T-helper 2 cell treated with Interferon-gamma antibody and Interleukin-4, amounts not matched to agents 5 μg/mL and 100 μg/mL, for 36 hours (primary cell): ENCODE measurements at places on chromosomes 16 and 17.
A peak's percentile ranks its signal among the peaks of the same experiment; 100 is the strongest.

DNA sequence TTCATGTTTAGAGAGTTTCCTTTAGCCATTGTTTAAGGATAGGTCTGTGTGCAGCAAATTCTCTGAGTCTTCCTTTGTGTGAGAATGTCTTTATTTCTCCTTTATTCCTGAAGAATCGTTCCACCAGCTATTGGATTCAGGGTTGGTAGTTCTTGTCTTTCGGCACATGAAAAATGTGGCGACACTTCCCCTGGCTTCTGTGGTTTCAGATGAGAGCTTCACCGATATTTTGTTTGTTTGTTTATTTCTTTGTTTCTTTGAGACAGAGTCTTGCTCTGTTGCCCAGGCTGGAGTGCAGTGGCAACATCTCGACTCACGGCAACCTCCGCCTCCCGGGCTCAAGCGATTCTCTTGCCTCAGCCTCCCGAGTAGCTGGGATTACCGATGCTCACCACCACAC lies 18.6 kb downstream of the MPO start:
- no peak overlapping the region for H3K4me3 ChIP-seq
- no peaks in the 10 kb centered on the region for H3K4me1 ChIP-seq
- peaks cover 75% of the 10 kb centered on the region for H3K27me3 ChIP-seq
- no peak overlapping the region for H3K27ac ChIP-seq
- no peaks in the 10 kb centered on the region for H3K36me3 ChIP-seq

DNA sequence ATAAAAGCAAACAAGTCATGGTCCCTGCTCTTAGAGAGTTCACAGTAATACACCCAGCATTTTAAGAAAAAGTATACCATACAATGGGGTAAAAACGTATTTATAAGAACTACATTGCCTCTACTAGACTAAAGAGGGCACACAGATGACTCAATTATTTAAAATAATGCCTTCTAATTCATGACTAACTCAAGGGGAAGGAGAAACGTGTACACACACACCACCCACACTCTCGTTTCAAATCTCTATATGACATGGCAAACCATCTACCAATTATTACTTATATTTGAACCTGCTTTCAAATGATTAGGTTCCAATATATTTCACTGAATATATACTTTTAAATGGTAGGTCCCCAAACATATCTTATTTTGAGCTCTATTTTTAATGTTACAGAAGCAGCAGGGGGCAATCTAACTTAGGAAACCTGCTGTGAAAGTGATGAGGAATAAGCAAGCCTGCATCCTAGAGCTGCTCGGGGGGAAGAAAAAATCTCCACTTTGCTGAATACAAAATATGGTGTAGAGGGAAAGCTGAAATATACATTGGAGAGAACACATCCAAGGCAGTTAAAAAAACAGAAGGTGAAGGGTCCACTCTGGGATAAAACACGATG lies 232.4 kb upstream of the PSMD7 start:
- H3K4me1 ChIP-seq: no peaks in the 10 kb centered on the region
- no peak for DNase-seq
- H3K27ac ChIP-seq: no peak overlapping the region
- no peak overlapping the region for H3K4me3 ChIP-seq
- H3K27me3 ChIP-seq: peaks cover 17% of the 10 kb centered on the region

GRCh38 chr16:12573300-12573699 lies 230.4 kb downstream of the CPPED1 start:
- H3K27me3 ChIP-seq: no peaks in the 10 kb centered on the region
- DNase-seq: no peak
- H3K27ac ChIP-seq: no peak overlapping the region
- H3K36me3 ChIP-seq: peaks cover 7% of the 10 kb centered on the region
- H3K4me3 ChIP-seq: no peak overlapping the region
- H3K4me1 ChIP-seq: peaks cover 7% of the 10 kb centered on the region

DNA sequence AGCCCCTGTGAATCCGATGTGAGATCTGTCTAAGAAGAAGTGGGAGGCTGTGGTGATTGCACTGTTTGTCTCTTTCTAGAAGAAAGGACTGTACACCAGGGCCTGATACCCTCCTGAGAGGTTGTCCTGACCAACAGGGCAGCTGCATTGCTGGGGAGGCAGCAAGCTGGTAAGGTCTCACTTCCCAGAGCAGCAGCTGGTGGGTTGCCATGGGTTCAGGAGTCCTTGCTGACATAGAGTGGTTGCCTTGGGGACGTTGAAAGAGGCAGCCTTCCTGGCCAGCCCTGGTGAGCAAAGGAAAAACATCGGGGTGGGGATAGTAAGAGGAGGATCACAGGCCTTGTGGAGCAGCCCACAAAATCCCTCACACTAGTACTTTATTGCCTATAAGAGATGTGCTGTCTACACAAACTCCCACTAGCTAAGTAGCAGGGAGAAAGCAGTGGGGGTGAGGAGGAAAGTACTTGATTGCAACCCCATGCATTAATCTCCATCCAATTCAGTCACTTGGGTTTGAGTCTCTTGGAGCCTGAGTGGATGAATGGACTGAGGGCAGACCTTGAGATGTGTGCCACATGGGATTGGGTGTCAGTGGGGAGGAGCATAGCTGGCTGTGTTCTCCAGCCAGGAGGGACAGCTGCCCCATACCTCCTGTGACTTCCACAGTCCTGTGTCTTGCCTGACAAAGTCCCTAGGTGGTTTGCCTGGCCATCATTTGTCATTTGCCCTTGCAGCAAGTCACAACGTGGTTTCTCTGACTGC lies 143.8 kb upstream of the RPL38 start:
- no peak for DNase-seq
- no peak overlapping the region for H3K4me3 ChIP-seq
- H3K27ac ChIP-seq: no peak overlapping the region
- H3K27me3 ChIP-seq: peaks cover 8% of the 10 kb centered on the region
- no peaks in the 10 kb centered on the region for H3K4me1 ChIP-seq

- H3K27ac ChIP-seq: no peak overlapping the region
- peaks cover 11% of the 10 kb centered on the region for H3K27me3 ChIP-seq
- no peaks in the 10 kb centered on the region for H3K4me1 ChIP-seq
- no peaks in the 10 kb centered on the region for H3K36me3 ChIP-seq
These were observed 124.4 kb downstream of the SPECC1 start for GRCh38 chr17:20133517-20133916.

GRCh38 chr17:82443465-82444283 lies 6.9 kb downstream of the CYBC1 start:
- H3K27ac ChIP-seq: no peak overlapping the region
- H3K4me1 ChIP-seq: peaks cover 2% of the 10 kb centered on the region
- H3K36me3 ChIP-seq: peaks cover 20% of the 10 kb centered on the region
- no peaks in the 10 kb centered on the region for H3K27me3 ChIP-seq
- DNase-seq: no peak
- no peak overlapping the region for H3K4me3 ChIP-seq

- no peaks in the 10 kb centered on the region for H3K36me3 ChIP-seq
- no peak overlapping the region for H3K27ac ChIP-seq
- no peaks in the 10 kb centered on the region for H3K4me1 ChIP-seq
- no peaks in the 10 kb centered on the region for H3K27me3 ChIP-seq
These were observed 336.6 kb downstream of the TMEM114 start for GRCh38 chr16:8253718-8254117.

DNA sequence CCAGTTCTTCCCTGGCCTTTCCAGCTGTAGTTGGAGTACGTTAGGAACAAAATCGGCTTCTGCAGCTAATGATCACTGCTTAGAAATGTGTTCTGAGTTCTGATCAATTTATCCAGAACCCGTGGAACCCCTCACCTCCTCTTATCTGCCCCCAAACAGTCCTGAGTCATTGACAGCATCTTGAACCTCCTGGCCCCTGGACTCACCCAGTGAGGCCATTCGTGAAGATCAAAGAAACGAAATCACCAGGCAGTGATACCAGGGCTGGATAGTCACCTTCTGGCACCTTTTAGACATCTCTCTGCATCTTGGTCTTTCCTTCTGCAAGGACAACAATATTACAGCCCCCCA lies 17.0 kb upstream of the EXOC7 start:
- peak overlapping the region; percentile 47 for H3K27ac ChIP-seq
- peaks cover 9% of the 10 kb centered on the region for H3K4me1 ChIP-seq
- DNase-seq: no peak
- no peaks in the 10 kb centered on the region for H3K27me3 ChIP-seq
- no peaks in the 10 kb centered on the region for H3K36me3 ChIP-seq

DNA sequence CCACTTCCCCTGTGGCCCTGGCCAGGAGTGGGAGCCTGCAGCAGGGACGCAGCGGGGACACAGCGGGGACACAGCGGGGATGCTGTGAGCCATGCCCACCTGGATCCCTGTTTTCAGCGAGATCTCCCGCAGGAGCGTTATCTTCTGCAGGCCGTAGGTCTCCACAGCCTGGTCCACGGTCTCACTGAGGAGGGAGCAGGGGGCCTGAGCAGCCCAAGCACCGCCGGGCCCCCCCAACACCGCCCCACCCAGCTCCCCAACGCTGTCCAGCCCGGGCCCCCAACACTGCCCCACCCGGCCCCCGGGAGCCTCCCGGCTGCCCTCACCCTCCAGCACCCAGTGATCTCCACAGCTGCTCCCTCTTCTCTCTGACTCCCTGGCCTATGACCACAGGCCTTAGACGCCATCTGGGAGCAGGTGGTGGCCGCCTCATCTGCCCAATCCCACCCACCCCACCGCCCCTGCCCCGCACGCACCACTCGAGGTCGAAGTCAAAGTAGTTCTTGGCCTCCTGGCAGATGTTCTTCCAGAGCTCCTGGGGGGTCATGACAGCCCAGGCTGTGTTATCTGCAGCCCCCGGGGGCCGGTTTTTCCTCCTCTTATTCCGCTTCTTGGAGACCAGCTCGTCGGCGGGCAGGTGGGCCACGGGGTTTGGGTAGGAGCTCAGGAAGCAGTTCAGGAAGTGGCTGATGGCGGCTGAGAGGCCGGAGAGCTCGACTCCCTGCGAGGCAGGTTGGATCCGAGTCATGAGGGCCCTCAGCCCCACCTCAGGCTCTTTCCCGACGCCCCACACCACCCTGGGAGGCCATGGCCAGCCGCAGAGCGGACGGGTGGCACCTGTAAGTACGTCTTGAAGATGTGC lies 17.0 kb downstream of the CLUH start:
- no peaks in the 10 kb centered on the region for H3K27me3 ChIP-seq
- DNase-seq: no peak
- H3K4me3 ChIP-seq: no peak overlapping the region
- no peaks in the 10 kb centered on the region for H3K4me1 ChIP-seq

DNA sequence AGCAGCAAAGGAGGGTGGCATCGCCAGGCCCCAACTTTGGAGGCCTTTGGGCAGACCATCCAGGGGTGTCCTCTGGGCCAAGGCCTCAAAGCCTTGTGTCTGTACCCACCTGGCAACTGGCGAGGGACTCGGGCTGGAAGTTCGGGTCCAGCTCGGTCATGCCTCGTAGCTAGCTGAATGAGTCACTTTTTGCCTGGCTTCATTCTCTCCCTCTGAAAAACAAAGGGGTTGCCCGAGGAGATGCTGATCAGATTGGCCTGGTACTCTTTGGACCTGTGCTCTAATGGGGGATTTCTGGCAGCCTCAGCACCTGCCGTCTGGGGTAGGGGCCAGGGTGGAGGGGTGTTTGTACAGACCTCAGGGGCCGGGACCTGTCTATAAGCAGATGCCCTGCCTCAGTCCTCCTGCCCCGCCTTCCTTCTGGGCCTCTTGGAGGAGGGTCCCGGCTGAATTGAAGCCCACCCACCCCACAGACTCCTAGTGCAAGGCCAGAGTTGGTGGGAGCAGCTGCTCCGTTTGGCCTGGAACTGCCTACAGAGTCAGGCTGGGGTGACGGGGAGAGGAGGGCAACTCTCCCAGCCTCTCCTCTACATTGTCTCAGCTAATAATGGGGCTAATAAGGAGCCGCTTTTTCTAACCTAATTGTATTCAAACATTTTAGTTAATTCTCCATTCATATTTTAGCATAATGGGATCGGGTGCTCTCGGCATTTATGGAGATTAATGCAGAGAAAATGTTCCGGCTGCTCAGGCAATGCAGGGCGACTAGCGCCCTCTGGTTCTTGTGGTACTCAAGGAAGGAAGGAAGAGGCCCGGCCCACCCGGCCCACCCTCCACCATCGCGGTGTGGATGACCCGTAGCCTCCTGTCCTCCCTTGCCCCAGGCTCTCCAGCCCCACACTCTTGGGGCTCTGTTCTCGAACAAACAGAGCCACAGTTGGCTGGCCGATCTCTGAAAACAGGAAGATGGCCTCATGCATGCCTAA lies 21.4 kb upstream of the ABCC3 start:
- H3K4me3 ChIP-seq: no peak overlapping the region
- no peak overlapping the region for H3K27ac ChIP-seq

GRCh38 chr17:81566461-81567126 lies 14.4 kb upstream of the FAAP100 start:
- H3K36me3 ChIP-seq: peaks cover 47% of the 10 kb centered on the region
- H3K4me1 ChIP-seq: no peaks in the 10 kb centered on the region
- H3K27ac ChIP-seq: no peak overlapping the region
- DNase-seq: no peak

- H3K4me1 ChIP-seq: peaks cover 5% of the 10 kb centered on the region
- H3K36me3 ChIP-seq: peaks cover 68% of the 10 kb centered on the region
- H3K27ac ChIP-seq: no peak overlapping the region
- H3K4me3 ChIP-seq: no peak overlapping the region
- no peak for DNase-seq
- H3K27me3 ChIP-seq: no peaks in the 10 kb centered on the region
These were observed 24.8 kb downstream of the CYB5D2 start for GRCh38 chr17:4167786-4168185.

DNA sequence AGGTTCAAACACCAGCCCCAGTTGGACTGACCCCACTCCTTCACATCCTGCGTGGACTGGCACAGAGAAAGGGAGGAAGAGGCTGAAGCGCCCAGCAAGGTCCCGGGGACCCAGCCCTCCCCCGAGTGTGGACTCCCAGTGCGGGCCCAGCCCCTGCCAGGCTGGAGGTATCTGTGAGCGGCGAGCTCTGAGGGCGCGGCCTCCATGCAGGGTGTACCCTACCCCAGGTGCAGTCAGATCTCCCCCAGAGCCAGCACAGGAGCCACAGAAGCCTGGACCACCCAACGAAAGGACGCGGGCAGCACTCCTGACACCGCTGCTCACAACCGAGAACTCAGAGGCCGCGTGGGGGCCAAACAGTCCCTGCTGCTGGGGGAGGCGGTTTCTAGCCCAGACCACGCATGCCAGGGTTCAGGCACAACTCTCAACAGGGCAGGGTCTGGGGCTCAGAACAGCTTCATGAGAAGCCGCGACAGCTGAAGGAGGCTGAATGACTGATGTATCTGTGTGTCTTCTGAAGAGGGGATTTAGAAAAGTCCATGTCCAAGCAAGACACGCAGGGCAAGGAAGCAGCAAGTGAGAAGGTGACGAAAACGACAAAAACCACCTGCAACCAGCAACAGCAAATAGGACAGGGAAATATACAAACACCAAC lies 8.5 kb downstream of the SLC38A10 start:
- H3K27me3 ChIP-seq: no peaks in the 10 kb centered on the region
- peaks cover 43% of the 10 kb centered on the region for H3K36me3 ChIP-seq
- peak overlapping the region; percentile 91 for H3K27ac ChIP-seq
- peak overlapping the region; percentile 89 for H3K4me3 ChIP-seq

DNA sequence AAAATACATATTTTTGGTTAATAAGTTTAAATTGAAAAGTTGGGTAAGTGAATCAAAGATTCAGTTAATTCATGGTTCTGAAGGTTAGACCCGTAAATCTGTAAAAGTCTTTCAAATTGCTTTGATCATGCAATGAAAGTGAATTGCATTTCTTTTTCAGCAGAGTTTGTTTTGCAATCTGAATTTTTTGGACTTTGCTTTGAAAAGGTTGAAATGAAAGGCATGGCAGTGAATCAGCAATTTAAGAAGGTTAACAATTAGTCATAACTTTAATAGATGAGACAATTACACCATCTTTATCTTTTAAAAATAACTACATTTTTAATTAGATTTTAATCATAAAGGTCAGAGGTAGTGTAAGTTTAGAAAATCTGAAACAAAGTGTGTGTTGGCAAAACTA lies 310.9 kb upstream of the KCNJ16 start:
- H3K4me1 ChIP-seq: peaks cover 10% of the 10 kb centered on the region
- no peaks in the 10 kb centered on the region for H3K27me3 ChIP-seq
- H3K4me3 ChIP-seq: no peak overlapping the region
- no peak for DNase-seq
- peaks cover 2% of the 10 kb centered on the region for H3K36me3 ChIP-seq
- H3K27ac ChIP-seq: no peak overlapping the region
